Glomerular endothelial cell (primary cell): ENCODE measurements at places on chromosomes 3 and 15.

DNA sequence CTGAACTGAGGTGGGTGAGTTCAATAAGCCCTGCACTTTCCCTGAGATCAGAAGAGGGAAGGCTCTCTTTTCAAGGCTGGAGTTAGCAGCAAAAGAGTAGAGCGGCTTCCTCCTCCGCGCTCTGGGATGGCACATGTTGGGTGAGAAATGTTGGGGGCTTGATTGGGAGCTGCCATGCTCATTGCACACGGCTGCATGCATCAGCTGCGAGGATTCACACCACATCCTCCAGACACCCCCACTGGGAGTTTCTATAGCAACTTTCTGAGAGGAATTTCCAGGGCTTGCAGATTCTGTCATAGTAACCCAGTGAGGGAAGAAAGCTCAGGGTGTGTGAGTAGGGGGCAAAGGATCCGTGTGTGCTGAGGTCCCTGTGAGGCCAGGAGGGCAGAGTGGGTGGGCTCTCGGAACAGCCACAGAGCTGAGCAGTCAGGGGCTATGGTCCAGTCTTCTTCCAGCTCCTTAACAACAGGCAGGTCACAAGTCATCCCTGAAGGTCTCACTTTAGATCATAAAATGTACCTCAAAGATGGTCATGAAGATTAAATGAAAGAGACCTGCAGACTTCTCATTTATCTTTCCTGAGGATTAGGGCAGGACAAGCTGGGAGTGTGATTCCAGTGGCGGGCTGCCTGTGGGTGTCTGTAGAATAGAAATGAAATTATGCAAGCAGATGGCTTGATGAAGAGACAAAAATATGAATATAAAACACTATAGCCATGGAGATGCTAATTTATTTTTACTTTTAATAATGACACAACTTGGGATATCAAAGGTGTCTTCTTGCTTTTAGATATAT is 75.7 kb upstream of the CHRNA7 start:
- no peak for DNase-seq

- no peak for DNase-seq
Measured at GRCh38 chr3:34483311-34483887, 685.0 kb downstream of the PDCD6IP start.

GRCh38 chr3:147371771-147372340 is 34.5 kb downstream of the ZIC4 start:
- DNase-seq, result no peak

GRCh38 chr3:107669669-107670068 is 146.9 kb downstream of the BBX start:
- DNase-seq, result no peak

DNA sequence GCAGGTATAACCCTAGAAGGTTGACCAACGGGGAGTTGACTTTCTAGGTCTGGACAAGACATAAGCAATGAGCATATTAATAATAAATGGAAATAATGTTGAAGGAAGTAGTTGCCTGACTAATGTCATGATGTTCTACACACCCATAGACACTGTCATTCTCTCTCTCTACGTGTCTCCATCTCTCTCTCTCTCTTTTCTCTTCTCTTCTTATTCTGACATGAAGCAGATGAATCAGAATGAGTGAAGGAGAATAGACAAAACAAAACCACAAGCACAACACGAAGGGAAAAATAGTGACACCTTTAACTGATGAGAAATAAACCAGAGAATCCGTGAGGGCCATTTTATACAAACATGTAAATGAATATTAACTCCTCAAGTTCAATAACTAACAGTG is 26.7 kb upstream of the CCDC80 start:
- DNase-seq, result no peak

- no peak for DNase-seq
Measured at GRCh38 chr3:175274056-175274455, 414.9 kb downstream of the NAALADL2 start.

- DNase-seq, result no peak
Measured at GRCh38 chr3:179156170-179156569, 8.0 kb downstream of the PIK3CA start.

- DNase-seq, result no peak
Measured at GRCh38 chr3:71429597-71429988, 153.9 kb downstream of the FOXP1 start.

GRCh38 chr15:39365161-39365560 is 215.7 kb upstream of the THBS1 start:
- DNase-seq, result no peak

- DNase-seq, result no peak
Measured at GRCh38 chr3:10268930-10269329, 20.7 kb downstream of the TATDN2 start.

- DNase-seq, result no peak
Measured at GRCh38 chr3:62888180-62888579, 13.0 kb upstream of the CADPS start.

- DNase-seq, result no peak
Measured at GRCh38 chr15:49060710-49061495, 14.7 kb upstream of the SECISBP2L start.

DNA sequence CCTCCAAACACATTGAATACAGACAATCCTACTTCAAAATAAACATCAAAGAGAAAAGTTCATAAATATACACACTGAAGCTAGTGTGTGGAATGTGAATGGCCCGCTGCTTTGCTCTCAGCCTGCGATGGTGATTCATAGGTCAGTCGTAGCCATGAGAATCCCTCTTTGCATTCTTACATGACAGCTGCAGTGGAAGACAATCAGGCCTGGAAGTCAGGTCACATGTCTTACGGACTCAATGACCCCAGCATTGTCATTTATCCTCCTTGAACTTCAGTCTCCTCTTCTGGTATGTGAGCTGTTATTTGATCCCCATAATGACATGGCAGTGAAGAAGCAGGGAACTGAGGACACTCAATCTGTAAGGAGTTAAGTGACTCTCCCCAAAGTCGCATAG is 217.8 kb upstream of the EOMES start:
- DNase-seq, result no peak

DNA sequence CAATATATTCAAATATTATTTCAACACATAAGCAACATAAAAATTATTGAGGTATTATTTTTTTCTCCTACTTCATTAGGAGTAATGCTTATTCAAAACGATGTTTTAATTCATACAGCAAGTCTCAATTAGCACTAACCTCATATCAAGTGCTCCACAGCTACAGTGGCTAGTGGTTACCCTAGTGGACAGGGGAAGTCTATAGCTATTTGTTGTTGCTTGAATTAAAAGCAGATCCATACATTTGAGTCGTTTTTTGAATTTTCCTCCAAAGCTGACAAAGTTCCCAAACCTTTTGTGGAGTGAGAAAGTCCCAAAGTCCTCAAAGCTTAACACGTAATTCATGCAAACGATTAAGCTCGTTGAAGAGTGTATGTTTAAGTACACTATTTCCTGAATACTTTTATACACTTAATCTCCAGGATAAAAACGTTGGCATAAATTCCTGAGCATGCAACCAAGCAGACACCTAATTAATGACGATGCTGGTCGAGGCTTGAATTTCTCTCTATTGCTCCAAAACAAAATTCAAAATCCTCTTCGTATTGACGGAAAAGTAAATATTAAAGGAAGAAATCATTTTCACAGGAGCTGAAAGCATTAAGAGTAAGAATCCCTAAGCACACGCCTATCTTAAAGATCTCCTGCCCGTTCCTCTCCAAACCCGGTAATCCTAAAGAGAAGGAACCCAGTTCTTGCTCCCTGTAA is 985 bp downstream of the VPS13C start:
- no peak for DNase-seq

GRCh38 chr15:40204100-40204499 is 34.8 kb upstream of the PAK6 start:
- DNase-seq, result no peak

DNA sequence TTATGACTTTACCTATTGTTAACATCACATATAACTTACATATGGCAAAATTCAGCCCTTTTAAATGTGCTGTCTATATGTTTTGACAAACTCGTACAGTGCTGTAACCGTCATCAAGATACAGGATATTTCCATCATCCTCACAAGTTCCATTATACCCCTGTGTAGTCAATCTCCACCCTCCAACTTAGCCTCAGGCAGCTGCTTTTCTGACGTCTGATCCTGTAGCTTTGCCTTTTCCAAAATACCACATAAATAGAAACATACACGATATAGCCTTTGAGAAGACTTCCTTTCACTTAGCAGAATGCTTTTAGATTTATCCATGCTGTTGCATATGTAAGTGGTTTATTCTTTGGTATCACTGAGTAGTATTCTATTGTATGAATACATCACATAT is 47.1 kb downstream of the SLC12A1 start:
- no peak for DNase-seq

DNA sequence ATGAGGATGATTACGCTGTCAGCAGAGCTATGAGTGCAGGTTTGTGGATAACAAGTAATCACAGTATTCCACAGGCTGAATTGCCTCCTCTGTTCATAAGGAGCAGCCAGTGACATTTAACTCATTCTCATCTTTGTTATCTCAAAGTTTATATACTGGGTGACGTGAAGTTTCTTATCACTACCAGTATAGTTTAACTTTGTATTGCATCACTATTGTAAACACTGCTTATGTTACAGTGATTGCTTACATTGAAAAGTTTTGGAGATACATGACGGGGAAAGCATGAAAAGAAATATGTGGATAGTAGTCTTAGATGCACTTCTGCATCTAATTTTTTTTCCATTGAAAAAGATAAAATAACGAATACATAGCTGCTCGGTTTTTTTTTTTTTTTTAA is 429.7 kb downstream of the VGLL3 start:
- DNase-seq, result no peak

GRCh38 chr15:99565049-99565298 is 810 bp upstream of the MEF2A start:
- no peak for DNase-seq

- DNase-seq, result no peak
Measured at GRCh38 chr3:190265796-190266195, 56.5 kb downstream of the CLDN1 start.

GRCh38 chr3:148262980-148263379 is 434.7 kb upstream of the AGTR1 start:
- no peak for DNase-seq

DNA sequence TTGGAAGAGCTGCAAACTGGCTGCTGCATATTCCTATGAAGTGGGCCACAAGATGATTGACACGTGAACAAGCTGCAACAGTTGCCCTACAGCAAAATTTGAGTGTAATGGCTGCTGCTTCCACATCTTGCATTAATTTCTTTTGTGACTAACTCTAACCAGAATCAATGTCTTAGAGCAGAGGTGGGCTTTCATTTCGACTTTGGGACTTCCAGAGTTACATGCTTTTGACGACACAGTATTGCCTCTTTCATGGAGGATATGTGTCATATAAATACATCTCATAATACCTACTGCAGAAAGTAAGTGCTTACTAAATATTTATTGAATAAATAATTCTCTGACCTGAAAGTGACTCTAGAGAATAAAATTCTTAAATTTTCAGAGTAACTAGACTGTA is 340.7 kb upstream of the KCNH8 start:
- no peak for DNase-seq

GRCh38 chr3:157354254-157354653 is 82.4 kb upstream of the PTX3 start:
- DNase-seq, result no peak

DNA sequence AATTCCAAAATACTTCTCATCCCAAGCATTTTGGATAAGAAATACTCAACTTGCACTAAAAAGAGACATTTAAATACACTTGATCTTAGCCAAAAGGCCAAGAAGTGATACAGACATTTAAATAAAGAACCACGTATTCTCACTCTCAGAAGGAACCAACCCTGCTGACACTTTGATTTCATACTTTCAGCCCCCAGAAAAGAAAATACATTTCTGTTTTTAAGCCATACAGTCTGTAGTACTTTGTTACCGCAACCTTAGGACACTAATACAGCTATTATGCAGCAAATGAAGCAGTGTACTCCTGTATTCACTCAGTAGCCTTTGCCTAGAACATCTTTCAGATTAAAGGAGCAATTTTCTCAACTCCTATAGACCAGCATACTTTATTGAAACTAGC is 86.7 kb downstream of the TBC1D5 start:
- no peak for DNase-seq

DNA sequence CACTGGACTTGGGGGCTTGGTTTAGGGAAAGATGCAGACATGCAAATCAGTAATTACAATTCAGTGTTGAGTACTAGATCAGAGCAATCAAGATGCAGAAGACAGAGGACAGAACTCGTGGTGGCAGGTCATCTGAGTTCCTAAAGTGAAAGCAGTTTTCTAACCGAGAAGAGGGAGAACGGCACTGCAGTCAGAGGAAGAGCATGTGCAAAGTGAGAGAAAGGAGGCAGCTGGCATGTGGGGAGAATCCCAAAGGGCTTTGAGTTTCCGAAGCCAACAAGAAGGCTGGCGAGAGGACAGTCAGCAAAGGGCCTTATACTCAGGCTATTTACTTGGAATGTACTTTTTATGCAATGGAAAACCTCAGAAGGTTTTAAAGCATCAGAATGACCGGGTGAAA is 87.0 kb downstream of the ANP32A start:
- no peak for DNase-seq

DNA sequence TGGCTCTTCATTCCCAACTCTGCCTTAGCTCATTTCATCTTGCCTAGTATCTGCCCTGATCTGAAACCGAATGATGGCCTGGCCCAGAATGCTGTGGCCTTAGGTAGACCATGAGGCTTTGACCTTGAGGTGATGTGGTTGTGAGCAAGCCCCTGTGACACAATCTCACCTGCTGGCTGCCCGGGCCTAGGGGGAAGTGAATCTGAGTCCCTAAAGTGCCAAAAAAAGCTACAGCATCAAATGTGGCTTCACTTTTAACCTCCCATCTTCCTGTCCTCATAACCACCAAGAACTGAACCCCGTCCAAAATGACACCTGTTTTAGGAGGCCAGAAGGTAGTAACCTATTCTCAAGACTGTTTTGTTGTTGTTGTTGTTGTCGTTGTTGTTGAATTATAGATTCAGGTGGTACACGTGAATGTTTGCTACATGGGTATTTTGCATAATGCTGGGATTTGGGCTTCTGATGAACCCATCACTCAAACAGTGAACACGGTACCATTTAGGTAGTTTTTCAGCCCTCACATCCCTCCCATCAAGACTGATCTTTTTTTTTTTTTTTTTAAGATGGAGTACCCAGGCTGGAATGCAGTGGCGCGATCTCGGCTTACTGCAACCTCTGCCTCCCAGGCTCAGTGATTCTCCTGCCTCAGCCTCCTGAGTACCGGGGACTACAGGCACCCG is 54.6 kb downstream of the MCCC1 start:
- no peak for DNase-seq

DNA sequence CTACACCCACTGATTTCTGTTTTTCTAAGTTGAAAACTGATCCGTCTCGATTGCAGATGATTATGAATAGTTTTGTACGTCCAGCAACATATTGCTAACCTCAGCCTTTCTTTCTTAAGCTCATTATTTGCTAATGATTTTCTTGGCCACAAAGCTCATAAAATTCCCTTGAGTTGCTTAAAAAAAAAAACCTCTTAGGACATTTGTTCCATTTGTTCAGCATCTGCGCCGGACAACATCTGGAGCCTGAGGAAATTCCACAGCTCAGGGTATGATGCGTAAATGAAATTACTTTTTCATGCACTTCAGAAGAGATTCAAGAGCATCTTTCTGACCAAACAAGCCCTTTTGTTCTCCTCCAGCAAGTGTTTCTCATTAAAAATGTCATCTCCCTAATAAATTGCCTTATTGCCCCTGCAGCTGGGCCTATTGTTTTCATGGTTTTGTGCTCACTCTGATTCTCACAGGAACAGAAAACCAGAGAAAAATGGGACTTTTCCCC is 249.1 kb upstream of the MCTP2 start:
- DNase-seq, result no peak
